ENCODE measurements at places on chromosomes 3 and 15.

DNA sequence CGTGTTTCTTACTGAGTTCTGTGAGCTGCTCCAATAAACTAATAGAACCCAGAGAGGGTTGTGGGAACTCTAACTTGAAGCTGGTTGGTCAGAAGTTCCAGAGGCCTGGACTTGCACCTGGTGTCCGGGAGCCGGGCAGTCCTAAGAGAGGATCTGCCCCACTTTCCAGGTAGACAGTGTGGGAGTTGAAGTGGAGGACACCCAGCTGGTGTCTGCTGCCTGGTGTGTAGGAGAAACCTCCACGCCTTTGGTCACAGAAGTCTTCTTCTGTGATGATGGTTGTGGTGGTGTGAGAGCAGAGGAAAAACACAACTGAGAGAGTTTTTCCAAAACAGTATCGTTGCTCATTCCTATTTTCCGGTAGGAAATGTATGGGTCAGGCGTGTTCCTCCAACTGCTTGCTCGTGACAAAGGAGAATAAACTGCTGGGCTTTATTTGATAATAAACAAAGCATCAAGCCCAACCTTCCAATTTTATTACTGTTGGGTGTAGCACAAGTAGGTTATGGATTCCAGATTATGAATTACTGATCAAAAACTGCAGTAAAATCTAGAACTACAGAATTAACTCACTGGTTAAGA is 137.0 kb downstream of the KLF13 start:
- DNase-seq: no peak

DNA sequence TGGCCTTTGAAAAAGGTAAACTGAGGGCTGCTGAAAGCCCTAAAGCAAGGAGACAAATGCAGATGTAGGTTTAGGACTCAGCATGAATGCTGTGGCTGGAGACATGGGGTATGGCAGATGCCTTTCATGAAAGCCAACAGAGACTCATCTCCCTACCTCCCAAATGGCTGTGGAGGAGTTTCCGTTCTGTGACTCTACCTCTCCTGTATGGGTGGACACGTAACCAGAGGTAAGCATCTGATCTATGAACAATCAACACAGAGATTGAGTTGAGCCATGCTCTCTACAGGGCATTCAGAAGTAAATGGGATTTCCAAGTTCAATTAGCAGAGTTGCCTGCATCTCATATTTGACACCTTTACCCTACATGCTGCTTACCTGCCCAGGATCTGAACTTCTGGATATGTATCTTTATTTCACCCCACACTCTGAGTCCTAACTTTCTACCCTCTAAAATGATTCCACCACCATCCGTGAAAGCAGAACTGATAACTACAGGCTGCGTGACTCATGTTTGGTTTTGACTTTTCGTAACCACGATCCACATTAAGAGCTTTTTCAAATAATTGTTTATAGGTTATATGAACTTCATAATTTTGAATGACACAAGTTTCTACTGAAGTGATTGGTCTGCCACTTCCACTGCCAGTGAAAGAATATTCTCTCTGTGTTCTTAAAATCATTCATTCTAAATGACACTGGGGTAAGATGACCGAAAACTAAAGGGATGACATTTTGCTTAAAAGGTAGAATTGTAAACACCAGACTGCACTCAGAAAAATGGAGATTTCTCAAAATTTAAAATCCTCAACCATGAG is 1058.7 kb downstream of the FHIT start:
- DNase-seq: no peak

DNA sequence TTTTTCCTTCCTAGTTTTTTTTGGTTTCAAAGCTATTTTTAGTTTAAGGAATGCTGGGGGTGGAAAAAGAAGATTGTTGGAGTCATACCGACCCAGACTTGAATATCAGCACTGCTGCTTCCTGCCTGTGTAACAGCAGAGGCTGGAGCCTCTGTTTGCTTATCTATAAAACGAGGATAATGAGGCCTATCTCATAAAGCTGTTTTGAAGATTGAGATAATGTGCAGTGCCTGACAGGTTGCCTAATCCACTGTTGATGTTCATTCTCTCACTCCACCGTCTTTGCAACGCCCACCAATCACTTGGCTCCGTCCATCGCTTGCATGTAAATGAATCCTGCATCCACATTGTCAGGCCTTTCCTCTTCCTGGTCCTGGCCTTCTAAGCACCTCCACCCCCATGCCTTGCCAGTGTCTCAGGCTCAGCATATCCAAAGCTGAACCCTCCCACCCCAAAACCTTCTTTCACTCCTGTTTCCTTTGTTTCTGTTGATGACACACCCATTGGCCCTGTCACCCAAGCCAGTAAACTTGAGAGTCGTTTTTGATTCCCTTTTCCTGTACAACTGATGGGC is 94.9 kb downstream of the MEX3B start:
- DNase-seq: no peak

GRCh38 chr3:11641683-11642430 is 1.9 kb downstream of the VGLL4 start:
- DNase-seq: no peak

GRCh38 chr15:81166636-81167305 is 29.9 kb upstream of the IL16 start:
- DNase-seq: no peak

GRCh38 chr3:23669541-23670255 is 136.1 kb upstream of the UBE2E1 start:
- no peak for DNase-seq

- no peak for DNase-seq
Observed at GRCh38 chr3:135895734-135896121, 69.8 kb upstream of the PPP2R3A start.

DNA sequence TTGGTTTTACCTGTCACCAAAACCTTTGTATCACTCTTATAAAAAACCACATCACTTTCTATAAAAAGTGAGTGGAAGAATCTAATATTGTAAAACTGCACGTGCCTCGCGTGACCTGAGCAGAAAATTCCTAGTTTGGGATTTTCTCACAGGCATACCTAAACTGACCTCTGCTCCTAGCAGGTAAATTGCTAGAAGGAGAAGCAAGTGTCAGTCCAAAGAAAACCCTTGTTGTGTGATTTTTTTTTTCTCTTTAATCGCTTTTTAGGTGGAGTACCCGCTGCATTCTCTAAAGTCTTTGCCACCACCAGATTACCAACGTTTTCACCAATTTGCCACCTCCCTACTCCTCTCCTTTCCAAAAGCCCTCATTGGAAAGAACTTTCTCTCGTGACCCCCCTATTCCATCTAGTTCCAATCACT is 534 bp upstream of the UBE2E1 start:
- DNase-seq: no peak

DNA sequence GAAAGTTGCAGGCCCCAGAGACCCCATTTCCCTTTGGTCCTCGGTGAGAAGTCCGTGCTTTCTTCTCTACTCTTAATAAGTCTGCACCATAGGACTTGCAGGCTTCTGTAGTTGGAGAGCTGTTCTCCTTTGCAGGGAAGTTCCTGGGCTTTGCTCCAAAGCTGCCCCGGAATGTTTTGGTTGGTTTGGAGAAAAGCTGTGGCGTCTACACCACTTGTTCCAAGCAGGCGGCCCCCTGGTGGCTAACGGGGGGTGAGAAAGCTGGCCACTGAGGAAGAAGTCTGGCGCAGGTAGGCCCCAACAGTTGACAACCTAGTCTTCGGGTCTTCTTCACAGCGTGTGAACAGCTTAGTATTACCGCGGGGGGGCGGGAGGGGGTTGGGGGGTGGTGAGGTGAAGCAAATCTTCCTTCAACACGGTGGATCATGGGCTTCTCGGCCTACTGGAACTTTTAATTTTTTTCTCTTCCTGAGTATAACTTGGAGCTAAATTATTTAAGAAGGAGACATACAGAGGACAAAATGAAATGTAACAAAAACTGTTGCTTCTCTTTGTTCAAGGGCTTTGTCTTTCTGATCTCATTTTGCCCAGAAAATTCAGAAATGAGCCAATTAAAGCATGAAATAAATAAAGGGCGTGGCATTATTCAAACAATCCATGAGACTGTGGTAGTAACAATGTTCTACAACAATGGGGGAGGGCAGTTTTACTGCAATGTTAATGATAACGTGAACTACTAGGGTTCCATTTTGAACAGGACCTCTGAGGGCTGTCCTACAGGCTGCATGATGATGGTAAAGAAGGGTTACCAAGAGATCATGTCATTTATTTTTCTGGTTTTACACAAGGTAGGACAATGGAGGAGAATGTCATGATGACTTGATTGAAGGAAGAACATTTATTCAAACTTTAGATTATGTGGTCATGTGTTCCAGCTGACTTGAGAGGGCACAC is 2.2 kb upstream of the THRB start:
- peak; percentile 36 for DNase-seq

- no peak for DNase-seq
Observed at GRCh38 chr15:95261968-95262367, 1030.6 kb downstream of the MCTP2 start.

GRCh38 chr15:93029214-93029835 is 59.7 kb downstream of the RGMA start:
- no peak for DNase-seq

DNA sequence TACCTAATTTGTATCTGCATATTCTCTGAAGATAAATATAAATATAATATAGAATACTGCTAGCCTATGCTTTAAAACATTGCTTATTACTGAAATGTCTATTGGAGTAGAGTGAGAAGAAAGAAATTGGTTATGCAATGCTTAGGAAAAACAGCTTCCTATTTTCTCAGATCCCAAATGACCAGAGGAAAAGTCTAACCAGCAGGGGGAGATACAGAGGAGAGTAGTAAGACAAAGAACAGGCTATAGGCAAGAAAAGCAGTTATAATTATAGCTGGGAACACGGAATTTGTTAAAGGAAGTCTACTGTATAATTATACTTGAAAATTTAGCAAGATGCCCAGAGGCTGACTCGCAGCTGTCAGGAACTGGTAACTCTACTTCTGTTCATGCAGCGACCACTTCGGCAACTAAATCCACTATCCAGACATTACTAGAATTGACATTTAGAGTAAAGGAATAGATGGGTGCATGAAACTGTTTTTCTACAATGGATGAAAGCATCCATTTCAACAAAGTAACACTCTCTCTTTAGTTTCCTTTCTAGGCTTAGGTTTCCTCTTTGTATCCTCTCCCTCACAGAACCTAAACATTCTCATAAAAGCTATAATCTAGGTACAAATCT is 97.2 kb downstream of the TBC1D5 start:
- peak; percentile 26 for DNase-seq

DNA sequence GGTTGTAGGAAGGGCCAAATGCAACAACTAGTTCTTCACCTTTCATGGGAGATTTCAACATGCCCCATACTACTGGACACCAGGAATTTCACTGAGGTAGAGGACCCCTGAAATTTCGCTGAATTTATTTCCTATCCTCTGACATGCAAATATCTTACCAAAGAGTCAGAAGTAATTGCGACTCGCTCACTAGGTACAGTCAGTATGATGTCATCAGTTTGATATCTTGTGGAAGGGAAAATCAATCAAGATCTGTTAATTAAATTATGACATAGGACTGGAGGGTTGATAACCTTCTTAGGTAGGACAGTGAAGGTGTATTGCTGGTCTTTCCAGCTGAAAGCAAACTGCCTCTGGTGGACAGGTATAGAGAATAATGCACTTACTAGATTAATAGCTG is 74.9 kb upstream of the TNIK start:
- DNase-seq: no peak

DNA sequence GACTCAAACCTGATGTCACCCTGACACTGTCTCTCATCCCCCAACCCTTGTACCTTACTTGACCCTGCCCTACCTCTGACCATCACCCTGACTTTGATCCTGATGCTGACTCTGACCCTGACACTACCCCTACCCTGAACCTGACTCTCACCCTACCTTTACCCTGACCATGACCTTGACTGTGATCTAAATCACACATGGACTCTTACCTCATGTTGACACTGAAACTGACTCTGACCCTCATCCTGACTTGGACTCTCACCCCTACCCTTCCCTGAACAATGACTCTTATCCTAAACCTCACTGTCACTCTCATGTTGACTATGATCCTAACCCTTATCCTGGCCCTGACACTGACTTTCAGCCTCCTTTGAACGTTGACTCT is 21.7 kb upstream of the SLC25A26 start:
- DNase-seq: no peak

DNA sequence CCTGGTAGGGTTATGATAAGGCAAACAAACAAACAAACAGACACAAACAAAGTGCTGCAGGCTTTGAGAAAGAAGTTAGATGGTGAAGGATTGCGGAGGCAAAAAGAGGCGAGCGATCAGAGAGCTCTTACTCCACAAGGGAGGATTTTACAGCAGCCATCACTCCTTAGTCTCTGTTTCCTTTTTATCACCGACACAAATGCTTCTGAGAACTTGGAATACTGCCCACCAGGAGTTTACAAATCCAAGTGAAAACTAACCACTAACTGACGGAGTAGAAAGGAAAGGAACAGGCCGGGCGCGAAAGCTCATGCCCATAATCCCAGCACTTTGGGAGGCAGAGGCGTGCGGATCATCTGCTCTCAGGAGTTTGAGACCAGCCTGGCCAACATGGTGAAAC is 35.6 kb upstream of the GPR160 start:
- no peak for DNase-seq

- no peak for DNase-seq
Observed at GRCh38 chr3:66494959-66495667, 5.7 kb downstream of the LRIG1 start.

DNA sequence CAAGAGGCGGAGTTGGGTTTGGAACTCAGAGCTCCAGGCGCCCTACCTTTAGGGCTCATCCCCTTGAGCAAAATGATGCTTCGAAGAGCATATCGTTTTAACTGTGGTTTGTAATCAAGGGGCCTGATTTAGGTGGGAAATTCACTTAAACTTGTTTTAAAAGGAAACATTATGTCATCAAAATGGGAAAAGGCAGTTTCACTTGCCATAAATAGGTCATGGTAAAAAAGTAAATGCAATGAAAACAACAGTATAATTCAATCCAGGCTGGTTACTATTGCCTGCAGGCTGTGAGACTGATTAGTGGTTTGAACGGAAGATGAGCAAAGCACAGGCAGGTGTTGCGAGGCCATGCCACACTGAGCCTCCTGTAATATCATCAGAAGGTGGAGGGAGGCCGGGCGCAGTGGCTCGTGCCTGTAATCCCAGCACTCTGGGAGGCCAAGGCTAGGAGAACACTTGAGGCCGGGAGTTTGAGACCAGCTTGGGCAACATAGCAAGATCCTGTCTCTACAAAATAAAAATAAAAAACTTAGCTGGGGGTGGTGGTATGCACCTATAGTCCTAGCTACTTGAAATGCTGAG is 2.1 kb downstream of the HDAC11 start:
- no peak for DNase-seq

- peak; percentile 64 for DNase-seq
Observed at GRCh38 chr3:193572426-193572908, 17.8 kb upstream of the ATP13A4 start.

- no peak for DNase-seq
Observed at GRCh38 chr15:28082891-28083684, 16.0 kb downstream of the OCA2 start.

GRCh38 chr3:8485141-8485870 is 16.3 kb upstream of the LMCD1 start:
- DNase-seq: no peak

- no peak for DNase-seq
Observed at GRCh38 chr3:23662079-23662617, 143.6 kb upstream of the UBE2E1 start.

DNA sequence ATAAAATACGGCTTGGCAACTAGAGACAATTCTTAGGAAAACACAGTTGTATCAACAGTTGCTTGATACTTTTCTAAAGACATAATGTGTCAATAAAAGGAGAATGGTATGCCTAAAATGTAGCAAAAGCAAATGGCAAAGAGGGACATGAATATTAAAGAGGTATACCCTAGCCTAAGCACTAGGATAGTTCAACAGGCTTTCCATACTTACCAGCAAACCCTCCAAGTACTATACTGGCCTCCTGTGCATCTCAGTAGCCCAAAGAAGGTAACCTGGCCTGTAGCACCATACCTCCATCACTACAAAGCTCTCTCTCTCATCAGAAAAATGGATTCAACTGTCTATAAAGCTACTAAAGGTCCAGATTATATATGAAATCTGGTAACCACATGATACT is 7.5 kb downstream of the SETD2 start:
- no peak for DNase-seq
